SK-MEL-5 (cell line): ENCODE measurements at places on chromosomes 2 and 18. TPM values are rescaled to one million over a fixed set of nuclear protein-coding genes. Genes with fewer than 3 reads are reported as not detected.

The DPP10 gene
- not detected in 2 replicates for total RNA-seq

The XDH gene
- 0.05 TPM in 1 of 2 replicates, not detected in the other for total RNA-seq

The MC5R gene
- not detected in 2 replicates for total RNA-seq

The C2orf78 gene
- not detected in 2 replicates for total RNA-seq

The TANC1 gene
- 34.6 and 42.6 TPM in 2 replicates for total RNA-seq

The IL37 gene
- total RNA-seq, result not detected in 2 replicates

The CYRIA gene
- total RNA-seq, result 0.05 and 0.11 TPM in 2 replicates

The SERPINB3 gene
- not detected in 2 replicates for total RNA-seq
